ENCODE measurements at places on chromosomes 16 and 17. TPM values are rescaled to one million over a fixed set of nuclear protein-coding genes. Genes with fewer than 3 reads are reported as not detected.

OMG gene
- 8.2 TPM for total RNA-seq

PPL gene
- 41.0 TPM for total RNA-seq

KCTD19 gene
- 0.37 TPM for total RNA-seq

PRSS22 gene
- total RNA-seq, result not detected

KRTAP2-3 gene
- total RNA-seq, result not detected

CCL16 gene
- not detected for total RNA-seq

FN3K gene
- 0.43 TPM for total RNA-seq

- DNase-seq, result no peak
Measured at GRCh38 chr17:57498443-57498842, 242.1 kb downstream of the MSI2 start.

- DNase-seq, result no peak
Measured at GRCh38 chr16:89828870-89829629, 775 bp downstream of the SPIRE2 start.

GRCh38 chr16:75556431-75556950 lies 439 bp upstream of the TMEM231 start:
- DNase-seq, result no peak

DNA sequence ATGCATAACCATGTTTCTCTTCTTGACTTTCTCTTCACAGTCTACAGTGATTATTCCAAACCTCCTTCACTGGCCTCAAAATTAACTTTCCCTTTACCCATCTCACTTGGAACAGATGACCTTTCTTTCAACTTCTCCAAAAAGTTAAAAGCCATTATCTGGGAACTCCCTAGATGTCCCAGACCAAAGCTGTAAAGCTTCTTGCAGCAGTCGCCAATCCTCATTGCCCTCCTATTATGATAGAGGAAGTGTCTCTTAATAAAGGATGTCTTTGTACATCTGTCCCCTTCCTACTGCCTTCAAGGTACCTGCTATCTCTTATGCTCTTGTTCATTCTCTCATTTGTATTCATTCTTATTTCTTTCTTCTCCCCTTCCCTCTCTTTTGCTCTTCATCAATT lies 127.5 kb downstream of the MRTFB start:
- DNase-seq, result no peak

DNA sequence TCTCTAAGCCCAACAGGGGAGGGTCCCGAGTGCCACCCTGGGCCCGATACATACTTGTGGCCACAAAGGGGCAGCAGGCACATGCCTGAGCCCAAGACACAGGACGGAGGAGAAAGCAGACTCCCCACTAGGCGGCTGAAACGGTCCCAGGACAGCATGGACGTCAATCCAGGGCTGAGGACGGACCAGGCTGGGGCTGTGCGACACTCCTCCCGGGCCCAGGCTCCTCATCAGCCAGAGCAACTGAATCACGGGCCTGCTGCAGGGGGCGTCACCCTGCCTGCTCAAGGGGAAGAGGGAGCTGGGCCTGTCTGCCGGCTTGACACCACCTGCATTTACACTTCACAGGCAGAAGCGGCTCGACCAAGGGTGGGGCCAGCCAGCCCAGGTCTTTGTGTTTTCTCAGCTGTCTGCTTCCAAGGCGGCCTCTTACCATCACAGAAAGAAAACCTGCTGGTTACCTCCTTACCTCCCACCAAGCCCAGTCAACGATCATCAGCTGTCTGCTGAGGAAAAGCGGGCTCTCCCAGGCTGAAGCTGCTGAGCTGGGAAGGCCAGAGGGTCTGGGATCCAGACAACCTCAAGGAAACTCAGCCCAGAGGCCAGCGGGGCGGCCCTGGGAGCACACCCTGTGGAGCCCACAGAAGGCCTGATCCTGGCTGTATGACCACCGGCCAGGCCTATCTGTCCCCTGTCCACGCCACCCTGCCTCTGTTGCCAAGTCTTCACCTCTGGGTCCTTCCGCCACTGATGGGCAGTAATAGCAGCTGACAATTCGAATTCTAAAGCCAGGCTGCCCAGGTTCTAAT lies 26.4 kb downstream of the KIFC3 start:
- peak; percentile 22 for DNase-seq

- DNase-seq, result peak; percentile 41
Measured at GRCh38 chr17:50835301-50836234, at the start of gene WFIKKN2. WFIKKN2 (plus strand) TSS chr17:50835586; CDS start chr17:50835938, 352 bp downstream.

GRCh38 chr17:19364699-19365498 lies 2.4 kb upstream of the B9D1 start:
- DNase-seq, result peak; percentile 93

- no peak for DNase-seq
Measured at GRCh38 chr16:48507391-48507790, 102.6 kb downstream of the N4BP1 start.

DNA sequence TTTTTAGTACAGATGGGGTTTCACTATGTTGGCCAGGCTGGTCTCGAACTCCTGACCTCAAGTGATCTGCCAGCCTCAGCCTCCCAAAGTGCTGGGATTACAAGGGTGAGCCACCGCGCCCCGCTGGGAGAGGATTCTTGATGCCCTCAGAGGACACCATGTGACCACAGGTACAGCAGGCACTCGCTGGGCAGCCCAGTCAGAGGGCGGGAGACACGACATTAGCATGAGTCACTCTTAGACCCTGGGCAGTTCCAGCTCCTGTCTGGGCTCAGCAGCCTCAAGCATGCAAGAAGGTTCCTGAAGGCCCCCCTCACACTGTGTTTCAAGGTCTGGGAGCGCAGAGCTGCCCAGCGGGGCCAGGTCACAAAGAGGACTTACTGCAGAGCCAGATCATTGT lies 11.9 kb downstream of the STAC2 start:
- no peak for DNase-seq

DNA sequence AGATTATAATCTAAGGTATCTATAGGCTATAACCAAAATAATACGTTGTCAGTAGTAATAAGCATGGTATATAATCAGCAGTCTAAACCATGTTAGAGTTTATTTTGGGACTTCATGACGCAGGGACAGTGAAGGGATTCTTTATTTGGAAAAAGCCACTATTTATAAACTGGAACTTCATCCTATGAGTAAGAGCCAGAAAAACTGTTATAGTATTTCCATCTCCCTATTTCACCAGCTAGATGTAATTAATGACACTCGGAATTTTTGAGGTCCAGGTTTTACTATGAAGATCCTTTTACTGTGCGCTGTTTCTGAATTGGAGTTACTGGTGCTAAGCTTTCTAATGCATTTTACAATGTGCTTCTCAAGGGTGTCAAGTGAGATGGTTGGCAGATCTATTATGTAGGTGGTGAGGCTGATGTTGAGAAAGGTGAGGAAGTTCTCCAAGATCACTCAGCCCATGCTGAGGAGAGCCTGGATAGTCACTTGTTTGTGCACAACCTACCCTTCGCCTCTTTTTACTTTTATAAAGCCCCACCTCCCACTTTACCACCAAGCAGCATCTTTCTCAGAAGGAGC lies 149.3 kb downstream of the MSI2 start:
- no peak for DNase-seq

DNA sequence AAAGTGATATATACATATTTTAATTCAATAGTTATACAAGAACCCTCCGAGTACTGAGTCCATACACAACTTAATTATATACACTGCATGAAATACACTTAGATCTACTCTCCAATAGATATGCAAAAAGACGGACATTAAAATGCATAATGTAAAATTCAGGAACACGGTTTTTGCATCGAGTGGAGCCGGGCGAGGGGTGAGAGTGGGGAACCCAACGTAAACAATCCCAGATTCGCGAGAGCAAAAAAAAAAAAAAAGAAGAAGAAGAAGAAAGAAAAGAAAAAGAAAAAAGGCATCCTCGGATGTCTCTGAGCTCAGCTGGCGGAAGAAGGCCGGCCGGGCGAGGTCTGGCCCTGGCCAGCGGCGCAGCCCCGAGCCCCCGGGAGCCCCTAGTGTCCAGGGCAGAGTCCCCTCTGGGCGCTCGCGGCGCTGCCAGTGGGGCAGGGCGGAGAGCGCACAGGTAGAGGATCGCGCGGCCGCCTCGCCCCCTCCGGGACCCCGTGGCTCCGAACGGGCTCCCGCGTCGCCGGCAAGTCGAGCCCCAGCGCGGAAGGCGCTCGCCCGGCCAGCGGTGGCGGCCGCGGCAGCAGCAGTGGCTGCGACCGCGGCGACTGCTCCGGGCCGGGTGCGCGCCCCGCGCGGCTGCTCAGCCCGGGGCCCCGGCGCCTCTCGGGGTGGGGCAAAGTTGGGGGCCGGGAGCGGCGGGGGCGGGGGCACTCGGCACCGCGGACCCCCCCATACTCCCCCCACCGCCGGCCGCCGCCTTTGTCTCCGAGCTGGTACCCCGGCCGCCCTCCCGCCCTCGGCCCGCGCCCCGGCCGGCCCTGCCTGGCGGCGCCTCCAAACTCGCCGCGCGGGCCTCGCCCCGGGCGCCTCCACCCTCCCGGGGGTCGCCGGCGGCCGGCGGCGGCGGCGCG lies 9.6 kb upstream of the ZFHX3 start:
- no peak for DNase-seq

GRCh38 chr17:27756467-27757371 lies 43.6 kb downstream of the NOS2 start:
- peak; percentile 57 for DNase-seq

DNA sequence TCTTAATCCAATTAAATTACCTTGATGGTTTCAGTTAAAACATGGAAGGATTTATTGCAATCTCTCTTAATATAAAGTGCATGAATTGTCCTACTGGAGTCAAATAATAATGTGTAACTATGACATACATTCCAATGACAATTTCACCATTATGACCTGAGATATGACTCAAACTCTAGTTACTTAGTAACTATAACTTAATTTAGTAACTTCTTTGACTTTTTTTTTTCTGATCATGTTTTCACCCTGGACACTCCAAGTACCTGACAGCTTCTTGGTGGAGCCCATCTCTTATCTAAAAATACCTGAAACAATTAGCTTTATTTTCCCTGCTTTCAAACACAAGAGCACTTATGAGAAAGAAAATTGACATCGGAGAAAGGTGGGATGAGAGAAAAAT lies 123.7 kb downstream of the STX8 start:
- no peak for DNase-seq

GRCh38 chr17:48613862-48614694 lies 1.0 kb downstream of the HOXB8 start:
- no peak for DNase-seq

DNA sequence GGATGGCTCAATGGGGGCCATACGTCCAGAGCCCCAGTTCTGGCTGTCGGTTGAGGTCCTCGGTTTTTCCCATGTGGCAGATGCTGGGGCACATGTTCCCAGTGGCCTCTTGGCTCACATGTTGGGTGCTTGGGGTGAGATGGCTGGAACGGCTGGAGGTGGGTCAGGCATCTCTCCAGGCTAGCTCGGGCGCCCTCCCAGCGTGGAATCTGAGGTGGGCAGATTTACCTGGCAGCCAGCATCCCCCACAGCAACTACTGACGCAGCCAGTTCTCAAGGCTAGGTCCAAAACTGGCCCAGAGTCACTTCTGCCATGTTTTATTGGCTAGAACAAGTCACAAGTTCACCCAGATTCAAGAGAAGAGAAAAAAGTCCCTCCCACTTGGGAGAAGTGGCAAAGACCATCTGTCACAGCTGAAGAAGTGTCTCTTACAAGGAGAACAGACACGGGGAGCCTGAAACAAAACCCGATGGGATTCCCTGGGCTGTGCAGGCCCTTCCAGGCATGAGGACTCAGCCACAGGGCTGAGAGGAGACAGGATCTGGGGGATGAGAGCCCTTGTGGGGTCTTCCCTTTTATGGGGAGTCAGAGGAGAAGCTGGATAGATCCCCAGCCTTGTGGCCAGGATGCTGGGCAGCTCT lies 15.2 kb downstream of the ACE start:
- no peak for DNase-seq

DNA sequence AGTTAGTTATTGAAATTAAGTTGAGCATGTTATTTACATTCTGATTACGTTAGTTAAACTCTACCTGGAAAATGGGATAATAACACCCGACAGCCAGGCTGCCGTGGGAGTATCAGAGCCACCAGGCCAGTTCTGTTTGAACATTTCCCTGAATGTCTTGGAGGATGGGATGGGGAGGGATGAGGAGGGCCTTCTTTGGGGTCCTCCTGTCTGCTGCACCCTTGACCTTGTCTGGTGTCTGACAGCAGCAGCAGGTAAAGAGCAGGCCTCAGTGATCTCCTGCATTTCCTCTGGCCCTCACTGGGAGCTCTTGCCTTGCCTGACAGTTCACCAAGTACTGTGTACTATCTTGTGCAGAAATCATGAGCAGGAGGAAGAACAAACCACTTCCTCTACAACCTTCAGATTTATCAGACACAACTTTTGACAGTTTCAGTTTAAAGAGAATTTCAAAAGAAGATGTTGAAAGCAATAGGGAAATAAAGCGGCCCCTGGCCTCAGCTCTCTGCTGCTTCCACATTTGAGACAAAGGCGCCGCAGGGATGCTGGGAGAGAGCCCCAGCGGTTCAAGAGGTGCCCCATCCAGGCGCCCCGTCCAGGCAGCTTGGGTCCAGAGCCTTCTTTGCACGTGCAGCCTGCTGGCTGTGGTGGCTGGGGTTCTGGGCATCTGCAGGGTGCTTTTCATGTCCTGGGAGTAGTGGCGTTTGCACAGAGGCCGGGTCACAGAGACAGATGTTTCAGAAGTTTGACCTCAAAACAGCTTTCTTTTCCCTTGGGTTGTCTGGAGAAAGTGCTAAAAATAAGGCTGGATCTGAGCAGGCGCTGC lies 25.3 kb downstream of the CMIP start:
- DNase-seq, result no peak

- DNase-seq, result no peak
Measured at GRCh38 chr16:9913604-9914326, 268.5 kb downstream of the GRIN2A start.
